Thymus (tissue), 14 donors: ENCODE measurements at places on chromosomes 6 and 20.
A peak's percentile ranks its signal among the peaks of the same experiment; 100 is the strongest.

GRCh38 chr6:139150920-139151319 lies 16.0 kb downstream of the HECA start:
- DNase-seq = no peak

DNA sequence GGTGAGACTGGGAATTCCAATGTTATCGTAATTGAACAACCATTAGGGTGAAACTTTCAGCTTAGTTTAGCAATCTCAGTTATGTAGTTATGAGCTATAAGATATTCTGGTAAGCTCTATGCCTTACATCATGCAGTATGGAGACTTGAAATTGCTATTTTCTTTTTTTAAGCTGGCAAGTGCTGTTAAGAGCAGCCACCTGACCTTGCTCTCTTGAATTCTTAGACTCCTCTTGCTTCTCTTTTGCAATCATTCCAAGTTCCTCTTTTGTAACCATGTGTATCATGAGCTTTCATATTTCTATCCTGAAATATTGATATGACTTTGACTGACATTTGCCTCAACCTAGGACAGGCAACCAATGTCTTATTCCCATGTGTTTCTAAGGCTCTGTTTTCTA lies 446.3 kb upstream of the SLC35B3 start:
- no peak for DNase-seq

GRCh38 chr20:58128635-58129625 lies 99.5 kb downstream of the ANKRD60 start:
- DNase-seq = no peak

DNA sequence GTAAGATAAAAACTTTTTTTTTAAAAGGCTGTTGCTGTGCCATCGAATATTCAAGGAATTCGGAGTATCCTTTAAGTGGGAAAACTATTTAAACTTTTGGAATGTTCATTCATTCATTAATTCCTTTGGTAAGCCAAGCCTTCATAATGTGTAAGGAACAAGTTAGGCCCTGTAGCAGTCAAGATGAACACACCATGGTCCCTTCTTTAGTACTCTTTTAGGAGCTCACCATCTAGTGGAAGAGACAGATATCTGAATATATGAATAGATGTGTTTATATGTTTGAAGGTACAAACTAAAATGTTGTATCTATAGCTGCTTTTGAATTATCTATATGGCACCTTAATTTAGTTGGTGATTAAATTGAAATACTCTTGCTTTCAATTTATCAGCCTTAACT lies 5.8 kb downstream of the SPO11 start:
- no peak for DNase-seq

DNA sequence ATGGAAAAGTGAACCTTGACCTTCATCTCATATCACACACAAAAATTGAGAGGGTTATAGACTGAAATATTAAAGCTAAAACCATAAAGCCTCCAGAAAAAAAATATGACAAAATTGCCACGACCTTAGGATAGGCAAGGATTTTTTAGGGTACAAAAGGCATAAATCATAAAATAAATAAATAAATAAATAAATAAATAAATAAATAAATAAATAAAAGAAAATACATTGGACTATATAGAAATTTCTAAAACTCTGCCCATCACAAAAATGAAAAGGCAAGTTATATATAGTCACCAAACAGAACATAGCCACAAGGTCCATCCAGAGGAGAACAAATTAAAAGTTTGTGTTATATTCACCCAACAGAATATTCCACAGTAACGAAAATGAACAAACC lies 108.6 kb downstream of the INSM1 start:
- no peak for DNase-seq

GRCh38 chr20:51098284-51098810 lies 75.4 kb upstream of the KCNG1 start:
- no peak for DNase-seq

GRCh38 chr20:15767999-15768741 lies 805.1 kb downstream of the KIF16B start:
- no peak for DNase-seq

GRCh38 chr20:14829906-14830305 lies 492.5 kb upstream of the FLRT3 start:
- DNase-seq = no peak

GRCh38 chr6:19849755-19850154 lies 12.6 kb downstream of the ID4 start:
- no peak for DNase-seq

GRCh38 chr6:41878246-41878645 lies 16.9 kb downstream of the USP49 start:
- no peak for DNase-seq

- DNase-seq = no peak
These were observed 97.3 kb downstream of the RPP40 start for GRCh38 chr6:4906293-4907276.

GRCh38 chr6:27553123-27553904 lies 80.4 kb upstream of the ZNF184 start:
- DNase-seq = no peak

GRCh38 chr20:34472246-34472925 lies 43.8 kb upstream of the DYNLRB1 start:
- DNase-seq = no peak

DNA sequence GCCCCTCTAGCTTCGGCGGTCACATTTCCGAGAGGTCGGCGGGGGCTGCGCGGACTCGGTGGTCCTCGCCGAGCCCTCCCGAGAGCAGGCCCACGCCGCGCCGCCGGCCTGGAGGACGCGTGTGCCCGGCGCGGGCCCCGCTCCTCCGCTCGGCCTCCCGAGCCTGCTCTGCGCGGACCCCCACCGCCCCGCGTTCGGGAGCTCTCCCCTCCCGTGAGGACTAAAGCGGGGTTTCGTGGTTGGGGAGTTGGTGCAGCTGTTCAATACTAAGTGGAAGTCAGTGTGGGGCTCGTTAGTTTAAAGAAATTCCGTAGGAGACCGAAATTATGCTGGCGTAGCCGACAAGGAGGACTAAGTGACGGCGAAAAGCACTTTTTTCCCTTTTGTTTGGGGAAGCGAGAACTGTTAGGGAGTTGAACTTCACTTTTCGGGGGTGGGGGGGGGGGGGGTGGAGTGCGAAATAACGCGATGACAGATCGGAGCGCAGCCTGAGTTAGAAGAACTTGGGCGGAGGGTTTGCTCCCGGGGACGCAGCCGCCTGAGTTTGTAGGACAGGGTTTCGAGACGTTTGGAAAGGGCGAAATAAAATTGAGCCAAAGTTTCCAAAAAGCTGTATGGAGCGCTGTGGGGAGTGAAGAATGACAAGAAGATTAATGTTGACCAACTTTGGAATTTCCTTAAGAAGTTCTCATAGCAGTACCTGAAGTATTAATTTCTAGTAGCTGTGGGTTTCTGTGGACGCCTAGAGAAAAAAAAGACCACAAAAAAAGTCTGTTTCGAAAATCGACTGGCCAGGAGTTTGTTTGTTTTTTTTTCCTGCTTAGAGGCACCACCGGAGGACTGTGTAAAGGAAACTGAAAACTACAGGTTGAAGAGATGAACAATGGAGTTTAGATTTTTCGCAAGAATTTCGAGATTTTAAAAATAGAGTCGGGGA lies 1.4 kb downstream of the QKI start:
- DNase-seq = peak; percentile 53

GRCh38 chr6:156828280-156828703 lies 51.1 kb downstream of the ARID1B start:
- DNase-seq = no peak

GRCh38 chr6:169723991-169724493 lies 258 bp downstream of the PHF10 start:
- peak; percentile 21 for DNase-seq

GRCh38 chr20:21546355-21546754 lies 32.5 kb upstream of the NKX2-2 start:
- no peak for DNase-seq

- no peak for DNase-seq
These were observed 35.8 kb upstream of the PKHD1 start for GRCh38 chr6:52123251-52123650.

DNA sequence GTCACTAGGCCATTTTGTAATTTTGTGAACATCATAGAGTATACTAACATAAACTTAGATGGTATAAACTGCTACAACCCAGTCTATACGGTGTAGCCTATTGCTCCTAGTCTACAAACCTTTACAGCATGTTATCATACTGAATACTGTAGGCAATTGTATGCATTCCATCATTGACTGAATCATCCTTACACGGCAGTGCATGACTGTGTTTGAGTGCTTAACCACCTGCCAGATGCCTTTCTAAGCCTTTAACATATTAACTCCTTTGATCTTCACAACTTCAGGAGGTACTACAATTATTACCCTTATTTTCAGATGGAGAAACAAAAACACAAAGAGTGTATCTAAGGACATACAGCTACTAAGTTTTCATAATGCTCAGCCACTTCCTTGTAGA lies 14.0 kb downstream of the DPPA5 start:
- DNase-seq = no peak

- DNase-seq = no peak
These were observed 380.9 kb downstream of the GJA1 start for GRCh38 chr6:121816361-121816760.

- DNase-seq = no peak
These were observed 79.7 kb downstream of the EDN1 start for GRCh38 chr6:12369781-12370262.

DNA sequence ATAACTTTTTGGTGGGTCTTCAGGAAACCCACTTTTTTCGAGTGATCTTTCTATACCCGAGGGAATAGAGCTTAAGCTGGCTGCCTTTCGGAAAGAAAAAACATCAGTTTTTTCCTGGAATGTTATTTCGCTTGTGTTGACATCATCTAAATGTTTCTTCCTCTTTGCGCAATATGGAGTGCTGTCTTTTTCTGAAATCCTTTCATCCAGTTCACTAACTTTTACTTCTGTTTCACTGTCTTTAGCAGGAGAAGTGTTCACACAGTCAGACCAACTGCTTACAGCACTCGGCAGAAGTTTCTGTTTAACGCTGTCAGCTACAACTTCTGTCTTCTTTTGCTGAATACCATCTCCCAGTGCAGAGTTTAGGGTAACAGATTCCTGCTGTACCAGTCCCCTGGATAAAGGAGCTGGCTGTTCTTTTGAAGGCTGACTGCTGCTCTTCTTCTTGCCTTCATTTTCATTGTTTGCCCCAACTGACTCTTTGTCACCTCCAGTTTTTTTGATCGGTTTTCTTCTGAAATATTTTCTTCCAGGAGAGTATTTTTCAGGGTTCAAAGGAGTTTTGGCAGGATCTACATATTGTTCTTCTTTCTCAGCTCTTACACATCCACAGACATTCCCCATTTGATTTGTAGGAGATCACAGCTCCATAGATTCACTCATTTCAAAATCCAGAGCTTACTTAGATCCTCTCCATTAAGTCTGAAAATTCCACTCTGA lies 50.0 kb upstream of the DST start:
- no peak for DNase-seq

DNA sequence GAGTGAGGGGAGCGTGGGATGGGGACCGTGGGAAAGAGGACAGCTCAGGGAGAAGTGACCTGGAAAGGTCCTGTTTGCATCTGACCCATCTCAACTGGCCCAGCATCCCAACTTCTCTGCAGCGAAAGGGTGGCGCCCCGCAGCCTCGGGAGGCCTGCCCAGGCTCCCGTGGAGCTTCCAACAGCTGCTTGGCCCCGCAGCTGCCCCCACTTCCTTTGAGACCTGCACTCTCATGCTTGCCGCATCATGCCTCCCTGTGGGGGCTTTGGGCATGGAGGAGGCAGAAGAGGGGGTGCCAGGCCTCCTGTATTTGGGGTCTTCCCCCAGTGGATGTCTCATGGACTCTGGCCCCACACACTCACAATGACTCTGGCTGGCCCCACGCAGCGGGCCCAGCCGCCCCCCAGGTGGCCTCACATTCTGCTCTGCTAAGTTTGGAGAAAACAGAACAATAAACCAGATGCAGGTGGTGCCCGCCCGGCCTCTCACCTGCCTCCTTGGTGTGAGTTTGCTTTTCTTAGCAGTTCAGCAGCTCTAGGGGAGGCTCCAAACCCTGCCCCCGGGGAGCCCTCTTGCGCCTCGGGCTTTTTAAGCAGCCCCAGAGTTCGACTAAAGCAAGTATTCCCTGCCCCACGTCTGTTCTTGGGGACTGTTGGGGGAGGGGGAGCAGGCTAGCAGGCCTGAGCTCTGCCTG lies 40.7 kb downstream of the CPXM1 start:
- no peak for DNase-seq

GRCh38 chr6:92827104-92827503 lies 592.3 kb downstream of the EPHA7 start:
- no peak for DNase-seq

GRCh38 chr6:136464148-136464547 lies 86.1 kb downstream of the MAP7 start:
- no peak for DNase-seq

DNA sequence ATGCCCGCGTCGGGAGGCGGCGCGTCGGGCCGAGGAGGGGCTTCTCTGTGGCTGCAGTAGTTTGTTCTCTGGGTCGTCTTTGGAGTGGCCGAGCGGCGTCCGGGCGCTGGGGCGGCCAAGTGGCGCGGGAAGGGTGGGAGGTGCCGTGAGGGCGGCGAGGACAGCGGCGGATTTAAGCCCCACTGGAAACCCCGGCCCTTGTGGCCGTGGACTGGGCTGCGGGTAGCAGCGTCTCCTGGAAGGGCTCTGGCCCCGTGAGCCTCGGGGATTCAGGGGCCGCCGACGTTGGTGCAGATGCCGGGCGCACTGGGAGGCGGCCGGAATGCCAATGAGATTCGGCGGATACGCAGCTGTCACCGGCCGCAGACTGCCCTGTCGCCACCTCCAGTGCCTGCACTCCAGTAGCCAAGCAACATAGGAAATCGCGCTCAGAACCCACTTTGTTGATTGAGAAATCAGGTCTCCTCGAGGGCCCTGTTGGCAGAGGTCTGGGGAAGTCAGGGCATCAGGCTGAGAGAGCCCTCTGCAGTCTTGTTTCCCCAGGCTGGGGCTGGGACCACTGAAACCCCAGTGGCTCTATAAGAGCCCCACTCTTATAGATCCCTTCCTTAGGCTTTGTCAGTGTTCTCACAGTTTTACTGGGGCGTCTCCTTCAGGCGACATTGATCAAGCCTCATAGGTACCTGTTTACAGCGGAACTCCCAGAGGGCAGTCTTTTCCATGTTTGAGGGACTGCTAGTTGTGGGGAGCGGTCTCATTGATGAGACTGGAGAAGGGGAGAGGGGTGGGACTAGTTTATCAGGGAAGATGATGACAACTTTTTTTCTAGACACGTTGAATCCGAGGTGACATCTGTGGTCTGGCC lies 642 bp downstream of the GZF1 start:
- no peak for DNase-seq

DNA sequence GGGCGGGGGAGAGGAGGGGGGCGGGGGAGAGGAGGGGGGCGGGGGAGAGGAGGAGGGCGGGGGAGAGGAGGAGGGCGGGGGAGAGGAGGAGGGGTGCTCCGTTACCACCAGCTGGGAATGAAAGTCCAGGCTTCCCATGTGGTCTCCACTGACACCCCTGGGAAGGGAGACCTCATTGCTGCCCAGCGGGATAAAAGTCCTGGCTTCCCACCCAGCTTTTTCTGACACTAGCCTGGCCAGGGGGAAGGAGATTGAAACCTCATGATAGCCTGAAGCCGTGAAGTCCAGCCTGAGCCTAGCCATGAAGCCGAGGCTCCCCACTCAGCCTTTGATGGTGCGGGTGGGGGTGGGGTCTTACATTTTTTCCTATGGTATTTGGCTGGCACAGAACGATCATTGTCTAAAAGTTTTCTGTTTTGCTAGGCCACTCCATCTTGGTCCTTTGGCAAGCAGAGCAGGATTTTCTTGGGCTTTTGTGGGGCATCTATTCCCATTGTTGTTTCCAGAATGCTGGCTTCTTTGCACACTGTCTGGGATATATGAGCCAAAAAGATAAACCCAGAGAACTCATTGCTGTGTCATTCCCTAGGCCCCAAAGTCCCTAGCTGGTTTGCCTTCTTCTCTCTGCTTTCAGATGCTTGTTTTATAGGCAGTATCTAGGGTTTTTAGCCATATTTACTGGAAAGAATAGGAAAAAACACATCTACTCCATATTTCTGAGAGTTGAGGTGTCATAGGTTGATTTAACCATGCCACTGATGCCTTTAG lies 67.9 kb upstream of the RNF24 start:
- DNase-seq = no peak

- DNase-seq = no peak
These were observed 253.1 kb downstream of the LY86 start for GRCh38 chr6:6841571-6841970.
